ENCODE measurements at places on chromosomes 2 and 18.

- no peak for DNase-seq
Observed at GRCh38 chr2:239526666-239527415, 126.0 kb upstream of the HDAC4 start.

- DNase-seq = no peak
Observed at GRCh38 chr2:190311893-190312634, 7.6 kb downstream of the HIBCH start.

- DNase-seq = peak; percentile 8
Observed at GRCh38 chr2:40371525-40372282, 80.2 kb downstream of the SLC8A1 start.

DNA sequence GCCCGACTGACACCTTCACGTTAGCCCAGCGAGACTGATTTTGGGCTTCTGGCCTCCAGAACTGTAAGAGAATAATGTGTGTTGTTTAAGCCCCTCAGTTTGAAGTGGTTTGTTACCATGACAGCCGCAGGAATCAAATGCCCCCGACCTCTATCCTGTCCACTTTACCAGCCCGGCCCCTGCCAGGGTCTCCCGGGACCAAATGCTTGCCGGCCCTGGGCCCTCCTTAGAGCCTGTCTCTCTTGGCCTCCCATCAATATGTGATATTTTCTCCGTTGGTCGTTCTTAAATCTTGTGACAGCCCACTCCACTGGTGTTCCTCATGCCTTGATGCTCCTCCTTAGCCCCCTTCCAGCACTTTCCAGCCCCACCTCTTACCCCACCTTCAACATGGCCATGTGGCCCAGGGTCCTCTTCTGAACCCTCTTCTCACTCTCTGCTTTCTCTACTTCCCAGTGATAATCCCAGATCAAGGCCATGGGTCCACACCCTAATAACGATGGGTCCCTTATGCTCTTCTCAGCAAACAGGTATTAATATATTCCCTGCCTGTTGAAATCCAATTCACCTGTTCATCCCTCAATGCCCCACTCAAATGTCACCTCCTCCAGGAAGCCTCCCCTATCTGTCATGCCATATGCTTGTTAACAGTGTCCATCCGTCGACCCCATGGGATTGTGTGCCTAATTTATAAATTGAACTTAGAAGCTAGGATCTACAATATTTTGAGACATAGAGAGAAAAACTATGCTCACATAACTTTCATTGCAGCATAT, 192.8 kb downstream of the ZFP36L2 start:
- no peak for DNase-seq

DNA sequence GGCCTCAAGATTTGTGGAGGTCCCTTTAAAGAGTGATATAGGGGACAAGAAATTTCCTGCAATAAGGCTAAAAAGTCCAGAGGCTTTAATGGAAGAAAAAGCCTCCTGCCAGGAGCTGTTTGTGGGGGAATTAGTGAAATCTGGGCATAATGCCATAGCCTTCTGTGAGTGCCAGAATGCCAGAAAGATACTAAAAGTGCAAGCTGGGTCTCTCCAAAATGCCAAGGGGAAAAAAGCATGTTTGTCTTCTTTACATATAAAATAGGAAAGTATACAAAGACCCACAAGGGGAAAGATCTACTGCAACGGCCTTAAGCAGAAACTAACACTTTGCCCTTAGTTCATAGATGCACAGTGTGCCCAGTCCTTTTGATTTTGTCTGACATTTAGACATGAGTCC, 647.7 kb upstream of the ZNF804A start:
- DNase-seq = peak; percentile 95

DNA sequence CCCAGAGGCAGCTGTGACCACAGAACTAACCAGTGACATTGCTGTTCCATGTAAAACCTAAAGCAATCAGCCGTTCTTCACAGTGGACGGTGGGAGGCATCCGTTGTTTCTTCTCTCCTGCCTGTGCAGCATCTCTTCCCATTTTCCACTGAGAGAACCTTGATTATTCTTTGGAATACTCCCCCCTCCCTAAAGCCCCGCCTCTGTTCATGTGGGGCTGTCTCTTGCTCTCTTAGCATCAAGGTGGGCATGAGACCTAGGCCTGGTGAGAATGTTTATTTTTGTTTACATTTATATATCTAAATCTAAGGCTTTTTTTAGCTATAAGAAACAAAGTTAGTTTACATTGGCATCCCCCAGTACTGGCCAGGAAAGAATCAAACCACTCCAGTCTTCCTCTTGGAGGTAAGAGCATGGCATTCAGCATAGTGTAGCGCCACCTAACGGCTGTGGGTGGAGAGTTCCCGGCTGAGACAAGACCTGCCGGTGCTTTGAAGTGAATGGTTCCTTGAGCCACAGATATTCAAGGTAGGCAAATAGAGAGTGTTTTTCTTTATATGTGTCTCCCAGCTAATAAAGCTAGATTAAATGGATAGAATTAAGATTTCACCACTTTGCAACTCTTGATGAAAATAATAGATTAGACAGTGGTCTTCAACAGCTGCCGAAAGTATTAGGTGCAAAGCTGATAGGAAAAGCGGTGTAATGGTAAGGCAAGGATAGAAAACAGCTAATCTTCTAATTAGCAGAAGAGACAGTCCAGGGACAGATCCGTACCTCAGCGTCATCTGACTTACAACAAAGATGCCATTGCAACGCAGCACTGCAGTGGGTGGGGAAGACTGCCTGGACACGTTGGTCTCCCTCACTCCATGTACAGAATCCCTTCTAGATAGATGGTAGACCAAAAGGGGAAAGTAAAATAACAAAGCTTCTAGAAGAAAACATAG, 219.6 kb upstream of the RAB12 start:
- DNase-seq = peak; percentile 29

- DNase-seq = no peak
Observed at GRCh38 chr2:69914950-69915945, at the start of gene MXD1. Gene MXD1, plus strand, starts transcription at chr2:69915109. Its CDS starts 222 bp downstream, at chr2:69915331.

- DNase-seq = peak; percentile 21
Observed at GRCh38 chr2:112941753-112942653, 31.0 kb downstream of the IL37 start.

GRCh38 chr2:203908066-203908796, 28.3 kb upstream of the ICOS start:
- no peak for DNase-seq

- DNase-seq = no peak
Observed at GRCh38 chr2:200767111-200767885, 44.4 kb upstream of the BZW1 start.

DNA sequence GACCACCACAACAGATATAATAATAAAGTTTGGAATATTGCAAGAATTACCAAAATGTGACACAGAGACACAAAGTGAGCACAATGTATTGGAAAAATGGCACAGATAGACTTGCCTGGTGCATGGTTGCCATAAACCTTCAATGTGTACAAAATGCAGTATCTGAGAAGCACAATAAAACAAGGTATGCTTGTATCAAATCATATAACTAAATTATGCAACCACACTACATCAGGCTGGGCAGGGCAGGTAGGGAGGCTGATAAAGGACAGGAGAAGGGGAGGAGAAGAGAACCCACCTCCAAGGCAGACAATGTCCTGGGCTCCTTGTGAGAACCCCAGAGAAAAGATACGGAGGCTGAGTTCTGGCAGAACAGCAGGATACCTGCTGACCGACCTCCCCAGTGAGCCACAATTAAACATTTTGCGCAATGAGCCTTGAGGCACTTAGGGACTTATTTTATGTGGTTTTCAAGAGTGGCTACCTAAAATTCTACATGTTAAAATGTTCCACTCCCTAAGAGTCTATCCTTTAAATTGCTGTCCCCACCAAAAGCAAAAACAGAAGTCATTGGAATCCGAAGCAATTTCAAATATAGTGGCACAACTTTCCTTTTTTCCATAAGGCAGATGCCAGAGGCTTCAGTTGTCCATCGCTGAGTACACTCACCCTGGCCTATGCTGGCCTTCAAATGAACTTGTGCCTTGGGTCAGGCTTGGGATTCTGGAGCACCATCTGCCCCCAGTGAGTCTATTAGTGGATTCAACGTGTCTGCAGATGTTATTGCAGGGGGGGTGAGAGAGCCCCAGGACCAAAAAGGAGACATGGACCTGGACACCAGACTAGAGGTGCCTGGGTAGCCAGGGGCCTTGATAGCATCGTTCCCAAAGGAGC, 16.8 kb downstream of the WDFY1 start:
- DNase-seq = no peak

DNA sequence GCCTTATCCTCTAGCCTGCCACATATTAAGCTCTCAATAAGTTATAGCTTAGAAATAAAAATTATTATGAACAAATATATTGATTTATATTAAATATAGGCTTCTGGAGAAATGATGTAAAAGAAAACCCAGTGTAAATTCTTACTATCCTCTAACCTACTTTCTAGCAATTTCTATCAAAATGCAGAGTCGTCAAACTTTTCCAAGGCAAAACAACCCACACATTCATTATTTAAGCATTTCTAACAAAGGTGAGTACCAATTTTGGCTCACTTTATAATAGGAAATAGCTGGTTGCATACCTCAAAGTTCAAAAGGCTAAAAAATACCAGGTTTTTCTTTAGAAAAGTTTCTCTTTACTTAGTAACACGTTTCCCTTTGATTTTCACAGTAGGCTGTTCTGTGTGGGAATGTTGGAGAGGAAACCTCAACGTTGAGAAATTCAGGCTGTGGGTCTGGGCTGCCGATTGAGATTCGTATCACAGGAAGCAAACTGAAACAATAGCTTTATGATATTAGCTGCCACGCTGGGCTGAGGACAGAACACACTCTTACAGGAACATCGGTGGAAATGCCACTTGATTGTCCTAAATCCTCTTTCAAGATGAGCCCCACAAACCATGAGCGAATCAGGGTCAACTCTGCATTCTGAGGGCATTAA, 53.0 kb downstream of the EPAS1 start:
- DNase-seq = no peak

- no peak for DNase-seq
Observed at GRCh38 chr2:100800915-100801314, 19.0 kb upstream of the NPAS2 start.

DNA sequence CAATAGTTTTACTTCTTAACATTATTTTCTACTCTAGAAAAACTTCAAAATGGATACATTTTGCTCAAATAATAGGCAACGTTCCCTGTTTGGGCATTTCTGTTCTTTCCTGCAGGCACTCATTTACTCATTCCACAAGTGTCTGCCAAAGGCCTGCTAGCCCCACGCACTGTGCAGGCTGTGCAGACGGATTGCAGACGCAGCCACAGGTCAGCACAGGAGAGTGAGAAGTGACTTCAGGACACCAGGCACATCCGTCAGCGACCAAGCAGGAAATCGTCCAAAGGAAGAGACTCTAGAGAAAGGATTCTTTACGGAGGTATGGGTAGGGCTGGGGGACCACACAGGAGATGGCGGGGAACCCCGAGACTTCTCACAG, 103.0 kb upstream of the AGAP1 start:
- DNase-seq = no peak

DNA sequence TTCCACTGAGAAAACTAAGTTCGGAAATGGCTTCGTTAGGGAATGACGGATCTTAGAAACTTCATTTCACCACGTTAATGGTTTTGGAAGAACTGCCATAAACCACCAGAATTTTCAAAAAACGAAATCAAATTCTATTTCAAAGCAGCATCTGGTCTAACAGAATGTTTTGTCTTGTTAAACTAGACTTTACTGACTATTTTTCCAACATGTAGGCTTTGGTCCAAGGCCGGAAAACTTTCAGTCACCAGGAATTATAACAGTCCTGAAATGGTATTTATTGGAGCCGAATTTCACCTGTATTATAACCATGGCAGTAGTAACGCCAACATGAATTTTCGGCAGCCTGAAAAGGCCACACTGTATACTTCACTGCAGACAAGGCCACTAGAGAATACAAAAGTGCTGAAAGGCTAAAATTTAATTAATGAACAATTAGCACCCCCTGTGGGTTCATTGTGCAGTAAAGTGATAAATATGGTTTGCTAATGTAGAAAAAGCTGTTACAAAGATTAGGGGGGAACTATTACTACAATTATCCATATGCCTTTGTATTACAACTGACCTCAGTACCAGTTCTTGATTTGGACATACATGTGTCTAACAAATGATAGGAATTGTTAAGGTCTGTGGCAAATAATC, 116.4 kb downstream of the ZNF521 start:
- DNase-seq = no peak

GRCh38 chr2:20362701-20363435, 12.2 kb upstream of the PUM2 start:
- DNase-seq = no peak

GRCh38 chr18:13486686-13487085, 239.7 kb downstream of the FAM210A start:
- no peak for DNase-seq

DNA sequence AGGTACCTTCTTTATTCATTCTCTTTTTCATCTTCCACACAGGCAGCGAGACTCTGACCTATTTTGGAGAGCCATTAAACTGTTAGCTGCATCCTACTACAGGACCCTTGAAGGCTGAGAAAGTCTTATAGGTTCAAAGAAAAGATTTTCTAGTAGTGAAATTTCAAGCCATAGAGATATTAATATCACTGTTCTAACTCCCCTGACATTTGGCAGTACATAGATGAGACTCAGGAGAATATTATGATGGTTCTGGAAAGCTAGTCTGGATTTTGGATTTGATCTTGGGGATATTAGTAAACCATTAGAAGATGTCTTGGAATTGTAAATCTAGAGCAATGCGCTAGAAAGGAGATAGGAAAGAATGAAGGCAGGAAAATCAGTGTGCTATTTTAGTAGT, 1.3 kb upstream of the ITPRID2 start:
- no peak for DNase-seq

- no peak for DNase-seq
Observed at GRCh38 chr2:1137913-1138391, 187.3 kb downstream of the SNTG2 start.

DNA sequence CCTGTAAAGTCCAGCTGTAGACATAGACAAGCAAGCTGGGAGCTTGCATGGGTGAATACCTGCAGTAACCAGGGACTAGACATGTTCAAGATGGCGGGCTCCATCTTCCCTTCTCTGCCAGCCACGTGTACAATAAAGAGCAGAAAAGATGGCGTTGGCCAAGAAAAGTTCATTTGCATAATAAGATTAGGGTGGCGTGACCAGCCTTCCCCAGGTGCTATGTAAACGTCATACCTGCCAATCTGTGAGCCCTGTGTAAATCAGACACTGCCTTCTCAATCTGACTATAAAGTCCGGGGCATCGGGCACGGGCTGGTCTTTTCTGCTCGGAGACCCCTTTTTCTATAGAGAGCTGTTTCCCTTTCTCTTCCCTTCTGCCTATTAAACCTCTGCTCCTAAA, 101.6 kb upstream of the XPO1 start:
- no peak for DNase-seq

DNA sequence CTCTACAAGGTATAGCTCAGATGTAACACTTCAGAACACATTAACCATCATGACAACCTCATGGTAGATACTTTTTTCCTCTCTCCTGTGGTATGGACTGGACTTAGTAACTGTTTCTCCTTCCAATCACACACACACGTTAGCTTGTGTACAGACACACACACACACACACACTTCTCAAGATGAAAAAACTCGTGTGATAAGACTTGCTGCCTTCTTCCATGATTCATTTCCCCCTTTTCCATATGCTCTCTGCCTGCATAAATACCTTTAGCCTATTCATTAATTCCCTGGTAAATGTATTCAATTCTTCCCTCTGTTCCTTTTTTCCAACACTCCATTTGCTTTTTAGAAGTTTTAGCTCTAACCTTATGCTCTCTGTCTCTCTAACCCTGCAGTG, 118.9 kb upstream of the TANK start:
- no peak for DNase-seq

GRCh38 chr2:210591663-210592062, 35.3 kb downstream of the CPS1 start:
- no peak for DNase-seq

All from NCI-H446 (cell line).